Right ventricle myocardium inferior (tissue), 1 donor: ENCODE measurements at places on chromosomes 16 and 17.

- no peak for DNase-seq
Measured at GRCh38 chr17:47685556-47686275, 8.2 kb upstream of the TBKBP1 start.

- DNase-seq, result no peak
Measured at GRCh38 chr16:52932321-52932720, 120.4 kb downstream of the CHD9NB start.

DNA sequence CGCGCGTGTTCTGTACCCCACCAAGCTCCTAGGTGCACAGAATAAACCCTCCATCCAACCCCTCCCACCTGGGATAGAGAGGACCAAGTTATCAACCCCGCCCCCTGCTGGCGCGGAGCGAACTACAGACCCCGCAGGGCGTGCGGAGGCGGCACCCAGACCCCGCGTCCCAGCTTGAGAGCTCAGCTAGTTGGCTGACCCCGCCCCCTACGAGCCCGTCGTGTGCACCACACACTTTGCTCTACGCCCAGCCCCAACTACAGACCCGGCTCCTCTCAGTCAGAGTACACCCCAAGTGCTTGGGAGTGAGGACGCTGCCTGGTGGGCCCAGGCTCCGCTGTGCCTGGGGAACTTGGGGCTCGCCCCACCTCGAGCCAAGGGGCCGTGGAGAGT, 1.5 kb downstream of the GRIN2A start:
- DNase-seq, result no peak

DNA sequence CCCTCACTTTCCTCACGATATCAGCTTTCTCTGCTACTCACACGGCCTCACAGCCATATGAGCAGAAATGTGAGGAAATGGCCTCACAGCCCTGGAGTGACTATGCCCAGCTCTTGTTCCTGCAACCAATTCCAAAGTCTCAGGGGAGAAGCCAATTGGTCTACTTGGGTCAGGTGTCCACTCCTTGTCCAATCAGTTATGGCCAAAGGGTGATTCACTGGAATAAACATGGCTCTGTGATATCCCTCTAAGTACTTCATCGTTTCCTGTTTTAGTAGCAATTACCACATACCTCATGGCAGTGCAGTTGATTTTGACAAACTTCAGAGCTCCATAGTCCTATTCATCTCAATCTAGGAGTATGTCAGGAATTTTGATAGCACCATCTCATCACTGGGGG, 195.4 kb downstream of the KATNIP start:
- DNase-seq, result no peak

DNA sequence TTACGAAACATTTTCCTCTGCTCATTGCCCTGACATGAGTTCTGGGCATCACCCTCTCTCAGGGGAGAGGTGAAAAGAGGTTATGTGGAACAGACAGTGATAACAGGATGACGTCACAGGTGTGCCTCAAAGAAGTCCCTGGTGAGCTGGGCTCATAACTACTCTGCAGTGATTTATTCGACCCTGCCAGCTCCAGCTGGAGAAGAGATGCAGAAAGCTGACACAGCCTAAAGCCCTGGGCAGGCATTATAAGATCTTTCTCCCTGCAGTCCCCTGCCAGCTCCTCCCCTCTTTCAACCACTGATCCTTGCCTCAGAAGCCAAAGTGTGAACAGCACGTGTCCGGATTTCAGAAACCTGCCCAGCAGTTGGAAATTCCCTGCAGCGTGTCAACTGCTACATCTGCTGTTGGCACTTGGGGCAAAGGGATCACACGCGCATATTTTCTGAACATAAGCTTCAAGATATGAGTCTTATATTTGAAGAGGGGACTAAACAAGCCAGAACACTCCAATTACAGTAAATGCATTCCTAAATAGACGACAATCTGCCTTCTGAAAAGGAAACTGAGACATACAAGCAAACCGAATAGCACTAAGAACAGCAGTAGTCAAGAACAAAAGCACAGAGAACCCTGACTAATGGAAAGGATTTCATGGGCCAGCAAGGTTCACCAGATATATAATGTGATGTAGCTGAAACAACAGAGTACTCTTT, 80.5 kb downstream of the SMG6 start:
- DNase-seq, result peak; percentile 66

GRCh38 chr16:76222853-76223252, 54.3 kb upstream of the CNTNAP4 start:
- no peak for DNase-seq

- no peak for DNase-seq
Measured at GRCh38 chr17:14699574-14700185, 398.8 kb downstream of the HS3ST3B1 start.
